Activated T-cell treated with anti-CD3 and anti-CD28 coated beads for 4 hours (primary cell): ENCODE measurements at places on chromosomes 11 and 22.

GRCh38 chr11:62446091-62446490 is 27.3 kb downstream of the SCGB1A1 start:
- DNase-seq = no peak

- no peak for DNase-seq
Measured at GRCh38 chr11:31714840-31715239, 96.3 kb downstream of the PAX6 start.

GRCh38 chr11:122186439-122187080 is 70.5 kb upstream of the BLID start:
- no peak for DNase-seq

DNA sequence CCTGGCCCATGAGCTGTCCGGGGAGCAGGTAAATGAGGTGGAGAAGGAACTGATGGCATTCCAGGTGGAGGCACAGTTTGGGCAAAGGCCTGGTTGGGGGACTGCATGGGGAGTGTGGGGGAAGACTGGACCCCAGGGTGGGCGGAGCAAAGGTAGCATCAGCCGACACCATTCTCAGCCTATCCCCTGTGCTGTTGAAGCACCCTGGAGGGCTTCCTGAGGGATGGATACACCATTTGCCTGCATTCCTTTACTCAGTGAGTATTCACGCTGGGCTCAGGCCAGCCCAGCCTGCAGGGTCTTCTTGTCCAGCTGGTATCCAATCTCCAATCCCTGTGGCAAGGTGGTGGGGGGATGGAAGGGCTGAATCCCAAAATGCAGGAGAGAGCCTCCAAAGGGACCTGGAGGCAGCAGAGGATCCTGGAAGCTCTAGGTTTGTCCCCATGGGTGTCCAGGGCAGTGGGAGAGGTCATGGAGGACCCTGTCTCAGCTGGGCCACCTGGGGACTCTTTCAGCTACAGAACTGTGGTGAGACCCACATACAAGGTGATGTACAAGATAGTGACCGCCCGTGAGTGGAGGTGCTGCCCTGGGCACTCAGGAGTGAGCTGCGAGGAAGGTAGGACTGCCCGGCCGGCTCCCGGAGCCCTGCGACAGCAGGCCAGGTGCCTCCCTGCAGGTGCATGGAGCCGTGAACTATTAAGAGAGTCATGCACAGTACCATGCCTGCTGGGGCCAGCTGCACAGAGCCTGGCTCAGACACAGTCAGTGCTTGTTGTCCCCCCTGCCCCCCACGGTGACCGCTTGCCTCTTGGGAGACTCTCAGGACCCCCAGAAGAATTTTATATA is 9.5 kb downstream of the EMID1 start:
- DNase-seq = no peak

GRCh38 chr11:121131656-121132055 is 30.6 kb downstream of the TECTA start:
- no peak for DNase-seq

DNA sequence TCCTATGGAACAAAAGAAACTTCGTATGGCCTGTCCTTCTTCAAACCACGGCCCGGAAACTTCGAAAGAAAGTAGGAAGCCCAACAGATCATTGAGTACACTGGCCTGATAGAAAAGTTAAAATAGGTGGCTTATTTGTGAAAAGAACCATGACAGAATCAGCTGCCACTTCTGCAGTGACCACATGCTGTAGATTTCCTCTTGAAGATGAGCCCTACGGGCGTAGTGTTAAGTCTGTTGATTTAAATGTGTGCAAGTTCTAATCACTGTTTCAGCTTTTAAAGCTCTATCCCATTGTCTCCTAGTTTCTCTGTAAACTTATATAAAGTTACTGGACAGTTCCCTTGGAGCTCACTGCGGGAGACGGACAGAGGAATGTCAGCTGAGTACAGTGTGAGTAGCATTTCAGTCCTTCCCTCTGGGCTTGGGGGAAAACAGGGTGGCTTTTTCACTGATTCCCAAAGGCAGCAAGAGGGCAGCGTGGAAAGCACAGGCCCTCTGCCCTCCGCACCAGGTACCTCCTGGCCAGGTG is 17.8 kb downstream of the SAMM50 start:
- DNase-seq = no peak

GRCh38 chr11:35971841-35972422 is 28.1 kb downstream of the LDLRAD3 start:
- no peak for DNase-seq

GRCh38 chr22:39087881-39088684 is 9.0 kb upstream of the APOBEC3H start:
- no peak for DNase-seq

GRCh38 chr11:19281555-19281954 is 40.8 kb upstream of the E2F8 start:
- no peak for DNase-seq

DNA sequence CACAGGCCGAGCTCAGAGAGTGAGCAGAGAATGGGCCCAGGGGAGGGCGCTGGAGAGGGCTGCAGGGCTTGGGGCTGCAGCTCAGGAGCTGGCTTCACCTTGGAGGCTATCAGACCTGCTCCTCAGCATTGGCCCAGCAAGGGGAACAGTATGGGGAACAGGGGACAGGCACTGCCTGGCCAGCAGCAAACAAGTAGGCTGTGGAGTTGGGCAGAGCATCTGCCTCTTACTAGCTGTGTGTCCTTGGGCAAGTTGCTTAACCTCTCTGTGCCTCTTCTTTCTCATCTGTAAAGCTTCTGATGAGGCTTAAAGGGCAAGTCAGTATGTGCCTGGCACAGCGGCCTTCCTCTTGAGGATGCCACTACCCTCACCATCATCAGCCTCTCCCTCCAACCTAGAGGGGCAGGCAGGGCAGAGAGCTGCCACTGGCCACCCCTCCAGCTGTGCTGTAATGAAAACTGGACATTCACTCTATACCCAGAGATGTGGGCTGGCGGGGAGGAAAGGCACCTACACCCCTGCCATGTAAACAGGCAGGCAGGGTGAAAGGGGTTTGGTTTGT is 7.5 kb upstream of the CDKN1C start:
- DNase-seq = no peak

GRCh38 chr11:17703951-17704350 is 15.4 kb upstream of the MYOD1 start:
- no peak for DNase-seq

DNA sequence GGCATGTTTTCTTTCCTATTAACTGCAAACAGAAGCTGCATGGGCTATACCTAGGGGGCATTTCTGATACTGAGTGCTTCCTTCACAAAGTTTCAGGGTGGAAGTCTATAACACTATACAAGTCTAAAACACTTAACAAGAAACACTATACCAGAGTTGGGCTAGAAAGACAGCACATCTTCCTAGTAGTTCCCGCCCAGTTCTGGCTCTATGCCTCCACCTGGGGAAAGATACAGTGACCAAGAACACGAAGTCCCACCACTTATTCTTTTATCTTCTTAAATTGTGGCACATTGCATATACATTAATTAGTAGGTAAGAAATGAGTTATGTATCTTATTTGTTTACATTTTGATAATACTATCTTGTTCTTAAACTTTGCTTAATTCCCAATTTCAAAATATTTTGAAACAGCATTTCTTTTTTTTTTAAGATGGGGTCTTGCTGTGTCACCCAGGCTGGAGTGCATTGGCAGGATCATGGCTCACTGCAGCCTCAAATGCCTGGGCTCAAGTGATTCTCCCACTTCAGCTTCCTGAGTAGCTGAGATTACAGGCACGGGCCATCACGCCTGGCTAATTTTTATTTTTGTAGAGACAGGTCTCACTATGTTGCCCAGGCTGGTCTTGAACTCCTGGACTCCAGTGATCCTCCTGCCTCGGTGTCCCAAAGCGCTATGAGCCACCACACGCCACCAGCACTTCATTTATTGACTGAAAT is 18.2 kb upstream of the NDUFC2 start:
- no peak for DNase-seq

DNA sequence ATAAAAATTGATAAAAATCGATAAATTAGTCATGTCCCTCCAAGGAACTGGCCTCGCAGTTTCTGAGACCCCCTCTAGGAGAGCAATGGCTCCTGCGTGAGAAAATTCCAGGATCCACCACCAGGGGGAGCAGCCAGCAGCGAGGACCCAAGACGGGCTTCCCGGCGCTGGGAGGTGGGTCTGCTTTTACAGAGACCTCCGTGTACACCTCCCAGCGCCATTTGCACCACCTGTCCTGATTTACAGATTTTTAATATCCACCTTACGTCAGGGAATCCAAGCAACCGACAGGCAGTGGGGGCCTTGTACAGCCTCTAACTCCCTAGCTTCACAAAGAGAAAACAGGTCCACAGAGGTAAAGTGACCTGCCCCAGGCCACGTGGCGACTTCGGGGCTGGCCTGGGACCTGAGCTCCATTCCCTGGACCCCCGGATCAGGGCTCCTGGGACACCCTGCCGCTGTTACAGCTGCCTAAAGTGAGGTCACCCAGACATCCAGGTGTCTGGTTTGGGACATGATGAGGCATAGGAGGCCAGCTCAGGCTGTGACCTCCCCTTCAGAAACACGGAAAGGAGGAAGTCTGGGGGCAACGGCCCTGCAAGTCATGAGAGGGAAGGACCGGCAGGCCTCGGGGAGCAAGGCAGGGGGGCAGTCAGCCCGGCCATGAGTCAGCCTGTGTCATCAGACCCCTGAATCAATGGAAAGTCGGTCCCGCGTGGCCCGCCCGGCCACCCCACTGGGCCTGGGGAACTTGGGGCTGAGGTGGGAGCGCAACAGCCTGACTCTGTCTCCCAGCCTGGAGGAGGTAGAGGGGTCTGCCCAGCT is 3.5 kb downstream of the OSM start:
- peak; percentile 79 for DNase-seq

- DNase-seq = peak; percentile 39
Measured at GRCh38 chr11:46119352-46120216, 1.7 kb downstream of the PHF21A start.

DNA sequence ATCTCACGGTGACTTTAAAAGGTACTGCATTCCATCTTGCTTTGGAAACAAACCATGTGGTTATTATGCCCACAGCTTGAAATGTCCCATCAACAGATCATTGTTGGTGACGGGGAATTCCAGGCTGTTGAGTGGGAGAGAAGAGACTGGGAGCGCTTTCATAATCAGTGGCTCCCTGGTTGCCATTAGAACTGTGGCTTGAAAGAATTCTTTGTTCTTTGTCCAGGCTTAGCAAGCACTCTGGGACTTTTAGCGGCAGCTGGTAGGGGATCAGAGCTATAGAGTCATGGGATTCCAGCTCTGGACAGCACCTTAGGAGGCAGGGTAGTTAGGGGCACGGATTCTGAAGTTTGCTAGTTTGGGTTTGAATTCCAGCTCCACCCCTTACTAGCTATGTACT is 22.0 kb downstream of the MMP20 start:
- DNase-seq = no peak

- no peak for DNase-seq
Measured at GRCh38 chr11:85806016-85806415, 4.9 kb downstream of the SYTL2 start.

DNA sequence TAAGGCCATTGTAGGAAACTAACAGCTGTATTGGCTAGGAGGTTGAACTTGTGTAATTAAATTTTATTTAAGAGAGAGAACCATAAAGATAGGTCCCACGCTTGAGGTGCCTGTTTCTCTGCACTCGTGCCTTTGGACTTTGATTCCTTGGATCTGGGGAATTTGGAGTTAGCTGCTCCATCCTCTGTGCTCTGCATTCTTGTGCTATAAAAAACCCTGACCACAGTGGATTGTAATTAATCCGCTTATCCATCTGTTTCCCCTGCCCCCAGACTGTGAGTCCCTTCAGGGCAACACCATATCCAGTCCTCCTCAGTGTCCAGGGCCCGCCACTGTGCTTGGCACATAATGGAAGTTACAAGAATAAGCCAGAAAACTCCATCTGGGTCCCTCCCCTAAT is 169.8 kb downstream of the SPON1 start:
- DNase-seq = no peak

GRCh38 chr11:132610216-132610615 is 922.1 kb downstream of the OPCML start:
- no peak for DNase-seq

- no peak for DNase-seq
Measured at GRCh38 chr11:108985236-108985944, 320.5 kb downstream of the DDX10 start.

- no peak for DNase-seq
Measured at GRCh38 chr11:42571131-42571877, 740.5 kb upstream of the API5 start.

- DNase-seq = no peak
Measured at GRCh38 chr11:120304526-120304925, 20.6 kb upstream of the TLCD5 start.

DNA sequence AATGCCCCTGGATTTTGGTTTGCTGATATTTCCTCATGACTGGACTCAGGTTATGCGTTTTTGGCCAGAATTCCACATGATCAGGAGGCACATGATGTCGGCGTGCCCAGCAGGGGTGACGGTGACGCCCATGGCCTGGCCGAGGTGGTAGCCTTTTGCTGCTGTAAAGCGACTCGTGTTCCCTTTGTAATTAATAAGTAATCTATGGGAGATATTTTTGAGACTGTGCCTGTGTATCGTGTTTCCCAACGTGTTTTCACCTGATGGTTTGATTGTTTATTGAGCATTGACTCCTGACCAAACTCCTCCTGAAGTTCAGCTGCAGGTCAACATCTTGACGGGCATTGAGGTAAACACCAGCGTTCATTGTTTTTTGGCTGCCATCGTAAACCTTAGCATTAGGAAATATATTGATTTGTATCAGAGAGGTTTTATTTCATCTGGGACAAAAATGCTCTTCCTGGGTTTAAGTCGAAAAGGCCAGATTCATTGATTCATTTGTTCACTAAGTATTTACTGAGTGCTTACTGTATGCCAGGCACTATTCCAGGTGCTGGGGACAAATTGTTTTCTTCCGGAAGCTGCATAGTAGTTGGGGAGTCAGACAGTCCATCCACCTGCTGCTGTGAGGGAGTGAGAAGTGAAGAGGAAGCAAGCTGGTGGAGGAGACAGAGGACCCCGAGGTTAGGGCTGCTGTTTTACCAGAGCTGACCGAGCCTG is 23.6 kb downstream of the DCPS start:
- no peak for DNase-seq

DNA sequence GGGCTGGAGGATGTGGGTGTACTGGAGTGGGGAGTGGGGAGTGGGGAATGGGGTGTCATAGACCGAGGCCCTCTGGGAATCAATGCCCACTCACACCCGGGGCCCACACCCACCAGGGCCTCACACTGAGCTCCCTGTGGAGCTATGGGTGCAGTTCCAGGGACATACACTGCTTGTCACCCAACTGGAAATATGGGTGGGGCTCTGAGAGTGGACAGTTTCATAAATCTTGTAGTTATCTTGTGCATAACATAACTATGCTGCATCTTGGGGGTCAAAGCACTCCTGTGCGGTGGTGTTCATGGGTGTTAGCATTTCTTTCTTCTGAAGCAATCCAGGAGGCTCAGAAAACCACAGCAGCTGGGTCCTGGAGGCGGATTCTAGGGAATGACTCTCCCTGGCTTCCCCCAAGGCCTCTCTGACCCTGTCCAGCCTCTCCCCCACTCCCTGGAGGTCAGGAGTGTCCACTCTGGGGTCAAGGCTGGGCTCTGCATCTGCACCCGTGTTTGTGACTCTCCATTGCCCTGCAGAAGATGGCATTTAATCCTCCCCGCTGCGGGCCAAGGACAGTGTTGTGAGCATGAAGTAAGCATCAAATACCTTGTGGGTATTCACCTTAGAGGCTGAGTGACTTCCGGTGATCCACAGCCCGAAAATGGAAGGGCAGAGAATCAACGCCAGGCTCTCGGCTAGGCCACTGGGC is 172.5 kb downstream of the CTTN start:
- no peak for DNase-seq
